Activated CD4-positive, alpha-beta memory T cell treated with anti-CD3 and anti-CD28 coated beads for 36 hours (primary cell): ENCODE measurements at places on chromosomes 1 and 21. TPM values are rescaled to one million over a fixed set of nuclear protein-coding genes. Genes with fewer than 3 reads are reported as not detected.

DNA sequence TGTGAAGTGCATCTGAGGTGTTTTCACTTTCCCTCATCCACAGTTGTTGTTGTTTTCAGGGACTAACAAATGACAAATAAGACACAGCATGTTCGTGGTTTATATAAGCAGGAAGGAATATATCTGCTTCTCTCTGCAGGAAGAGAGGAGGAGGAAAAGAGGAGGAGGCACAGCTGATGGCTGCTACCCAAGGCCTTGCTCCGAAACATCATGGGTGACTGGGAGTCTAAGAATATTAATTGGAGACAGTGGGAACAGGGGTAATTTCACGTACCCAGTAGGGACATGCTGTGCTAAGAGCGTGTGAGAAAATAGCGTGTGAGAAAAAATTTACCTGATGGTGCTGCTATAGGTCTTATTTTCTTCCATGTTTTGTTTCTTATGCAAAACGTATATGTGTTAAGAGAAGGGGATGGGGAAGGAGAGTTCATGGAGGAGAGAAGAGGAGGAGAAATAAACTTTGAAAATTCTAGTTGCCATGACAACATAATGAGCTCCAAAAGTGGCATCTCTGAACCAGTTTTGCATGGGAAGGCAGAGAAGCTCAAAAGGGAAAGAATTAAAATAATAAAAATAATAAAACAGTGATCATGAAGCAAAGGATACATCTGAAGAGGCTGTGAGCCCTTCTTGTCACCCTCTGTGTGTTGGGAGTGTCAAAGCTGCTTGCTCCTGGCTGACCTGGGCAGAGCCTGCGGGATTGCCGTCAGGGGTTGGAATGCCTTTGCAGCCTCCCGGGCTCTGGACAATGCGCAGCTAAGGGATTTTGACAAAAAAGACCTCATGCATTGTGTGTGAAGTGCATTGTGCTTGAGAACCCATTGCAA is 192.0 kb downstream of the CACNA1E start:
- no peak for DNase-seq

GRCh38 chr1:108845446-108845845 is 11.4 kb downstream of the AKNAD1 start:
- no peak for DNase-seq

- no peak for DNase-seq
Observed at GRCh38 chr1:22100168-22100567, 42.7 kb downstream of the WNT4 start.

The NID1 gene
- total RNA-seq, result 0.05 TPM

DNA sequence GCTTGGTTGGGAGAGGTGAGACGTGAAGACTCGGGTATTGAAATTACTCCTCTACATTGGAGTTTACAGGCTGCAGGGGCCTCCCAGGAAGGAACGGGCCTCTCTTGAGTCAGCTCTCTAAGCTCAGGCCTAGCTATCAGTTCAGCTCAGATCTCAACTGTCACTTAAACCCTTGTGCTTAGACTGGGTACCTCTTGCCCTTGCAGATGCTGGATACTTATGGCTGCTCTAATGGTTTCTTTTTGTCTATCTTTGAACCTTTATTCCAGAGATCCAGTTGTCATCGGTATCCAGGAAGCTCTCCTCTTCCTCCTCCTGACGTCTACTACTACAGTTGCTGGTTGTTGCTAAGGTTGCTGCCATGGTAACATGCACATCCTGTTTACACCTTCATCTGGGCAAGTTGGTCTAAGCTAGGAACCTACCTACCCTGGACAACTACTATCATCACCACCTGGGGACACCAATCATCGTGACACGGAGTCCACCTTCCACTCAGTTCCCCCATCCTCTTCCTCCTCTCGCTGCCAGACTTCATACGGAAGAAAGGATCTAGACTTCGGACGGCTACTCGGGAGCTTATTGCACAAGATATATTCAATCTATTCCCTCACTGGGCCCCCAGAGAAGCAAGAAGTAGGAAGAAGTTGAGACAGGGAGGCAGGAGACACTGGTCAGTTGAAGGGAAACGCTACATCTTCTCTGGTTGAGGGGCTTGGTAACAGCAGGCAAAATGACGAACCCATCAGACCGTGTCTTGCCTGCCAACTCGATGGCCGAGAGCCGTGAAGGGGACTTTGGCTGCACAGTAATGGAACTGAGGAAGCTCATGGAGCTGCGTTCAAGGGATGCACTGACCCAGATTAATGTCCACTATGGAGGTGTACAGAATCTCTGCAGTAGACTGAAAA is 56.1 kb downstream of the ATP2B4 start:
- DNase-seq, result peak; percentile 78

DNA sequence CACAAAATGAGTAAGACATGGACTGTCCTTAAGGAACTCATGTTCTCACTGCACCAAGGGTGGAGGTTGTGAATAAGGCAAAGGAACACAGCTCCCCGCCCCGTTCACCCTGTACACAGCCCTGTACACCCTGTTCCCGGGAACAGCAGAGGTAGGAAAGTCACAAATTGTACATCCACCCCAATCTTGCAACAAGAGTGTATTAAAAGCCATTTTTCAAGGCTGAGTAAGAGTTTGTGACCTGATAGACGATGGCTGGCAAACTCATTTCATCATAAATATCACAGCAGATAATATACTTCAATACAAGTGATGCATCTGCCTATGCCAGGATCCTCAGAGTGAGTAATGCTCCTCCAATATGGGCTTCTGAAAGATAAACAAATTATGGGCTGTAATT is 52.5 kb upstream of the CAMK1G start:
- DNase-seq, result no peak

GRCh38 chr21:24375201-24375600 is 1232.1 kb downstream of the MRPL39 start:
- DNase-seq, result peak; percentile 33

GRCh38 chr21:35349376-35350080 is 300.4 kb upstream of the RUNX1 start:
- no peak for DNase-seq

The CR1L gene
- total RNA-seq, result not detected

The UBE4B gene
- 24.3 TPM for total RNA-seq

The SYNC gene
- not detected for total RNA-seq

The GUCA2B gene
- not detected for total RNA-seq

DNA sequence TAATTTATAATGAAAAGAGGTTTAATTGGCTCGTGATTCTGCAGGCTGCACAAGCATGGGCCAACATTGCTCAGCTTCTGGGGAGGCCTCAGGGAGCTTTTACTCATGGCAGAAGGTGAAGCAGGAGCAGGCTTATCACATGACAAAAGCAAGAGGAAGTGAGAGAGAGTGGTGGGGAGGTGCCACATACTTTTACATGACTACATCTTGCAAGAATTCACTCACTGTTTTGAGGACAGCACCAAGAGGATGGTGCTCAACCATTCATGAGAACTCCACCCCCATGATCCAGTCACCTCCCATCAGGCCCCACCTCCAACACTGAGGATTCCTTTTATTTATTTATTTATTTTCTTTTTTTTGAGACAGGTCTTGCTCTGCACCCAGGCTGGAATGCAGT is 5.5 kb upstream of the PLEKHM2 start:
- DNase-seq, result peak; percentile 43

DNA sequence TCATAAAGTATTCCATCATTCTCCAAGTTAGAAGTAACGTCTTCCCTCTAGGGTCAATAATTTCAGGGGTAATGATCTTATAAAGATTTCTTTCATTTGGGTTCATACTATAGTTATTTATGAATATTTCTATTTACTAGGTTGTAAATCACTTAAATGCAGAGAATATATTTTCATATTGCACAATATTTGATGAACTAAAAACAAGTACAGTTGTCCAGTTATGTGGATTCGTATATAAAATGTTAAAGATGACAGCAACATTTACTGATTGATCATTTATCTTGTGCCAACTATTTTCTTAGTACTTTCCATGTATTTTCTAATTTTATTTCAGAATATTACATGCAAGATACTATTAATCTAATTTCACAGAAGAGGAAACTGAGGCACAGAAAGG is 220.3 kb upstream of the TNR start:
- DNase-seq, result no peak

DNA sequence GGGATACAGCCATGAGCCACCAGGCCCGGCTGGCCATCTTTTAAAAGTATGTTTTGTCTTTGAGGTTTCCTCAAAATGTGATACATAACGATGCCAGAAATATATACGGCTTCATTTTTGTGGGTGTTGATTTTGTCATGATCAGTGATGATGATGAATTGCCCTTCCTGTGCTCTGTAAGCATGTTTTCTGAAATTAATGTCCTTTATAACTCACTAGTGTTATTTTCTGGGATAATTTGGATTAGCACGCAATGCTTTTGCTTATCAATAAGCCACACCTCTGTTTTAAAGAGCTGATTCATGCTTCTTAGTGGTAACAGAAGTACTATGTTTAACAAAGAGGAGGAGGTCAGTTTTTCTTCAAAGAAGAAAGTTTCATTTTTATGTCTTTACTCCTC is 25.6 kb downstream of the PHACTR4 start:
- DNase-seq, result no peak

GRCh38 chr1:12799730-12800129 is 8.5 kb downstream of the PRAMEF1 start:
- no peak for DNase-seq

The PAQR7 gene
- total RNA-seq, result 4.1 TPM

DNA sequence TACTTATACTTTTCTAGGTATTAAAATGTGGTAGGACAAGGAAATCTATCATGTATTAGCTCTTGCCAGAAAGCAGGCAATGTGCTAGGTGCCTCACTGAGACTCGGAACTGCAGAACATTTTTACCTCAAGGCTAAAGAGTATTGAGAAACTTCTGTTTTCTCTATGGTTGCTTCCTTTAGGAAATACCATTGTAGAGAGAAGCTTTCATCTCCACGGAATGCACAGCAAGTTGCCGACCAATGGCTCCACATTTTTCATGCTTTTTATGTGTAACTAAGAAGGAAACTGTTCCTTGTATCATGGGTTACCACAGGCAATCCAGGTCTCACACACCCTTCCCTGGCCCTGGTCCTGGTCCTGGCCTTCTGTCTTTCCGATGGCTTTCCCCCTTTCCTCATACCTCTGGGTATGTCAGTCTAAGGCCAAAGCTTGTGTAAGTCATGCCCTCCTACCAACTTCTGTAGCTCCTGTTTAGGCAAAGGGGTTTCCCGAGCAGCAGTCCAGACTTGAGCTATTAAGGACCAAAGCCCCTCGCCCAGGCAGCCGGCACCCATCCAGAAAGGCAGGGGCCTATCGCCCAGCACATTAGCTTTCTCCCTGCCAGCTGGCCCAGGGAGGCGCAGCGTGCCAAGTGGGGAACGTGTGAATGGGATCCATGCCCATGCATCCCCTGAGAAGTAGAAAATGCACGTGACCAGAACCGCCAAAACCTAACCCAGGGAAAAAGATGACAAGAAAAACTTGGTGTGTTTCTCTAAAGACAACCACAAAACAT is 225.0 kb downstream of the PBX1 start:
- no peak for DNase-seq

- no peak for DNase-seq
Observed at GRCh38 chr1:8745749-8746390, 71.6 kb downstream of the RERE start.

The LIN28A gene
- not detected for total RNA-seq

DNA sequence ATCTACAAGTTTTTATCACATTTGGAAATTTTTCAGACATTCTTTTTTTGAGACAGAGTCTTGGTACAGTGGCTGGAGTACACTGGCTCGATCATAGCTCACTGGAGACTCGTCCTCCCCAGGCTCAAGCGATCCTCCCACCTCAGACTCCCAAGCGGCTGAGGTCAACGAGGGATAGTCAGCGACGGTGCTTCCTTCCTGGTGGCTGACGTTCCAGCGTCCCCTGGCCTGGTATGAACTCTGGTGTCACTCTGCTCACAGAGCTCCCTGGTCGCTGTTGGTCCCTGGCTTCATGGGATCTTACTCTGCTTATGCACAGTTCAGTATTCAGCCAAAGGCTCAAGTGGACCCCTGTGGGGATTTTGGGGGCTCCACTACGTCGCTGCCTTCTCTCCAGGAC is 3.5 kb upstream of the ARHGEF16 start:
- DNase-seq, result no peak

The REN gene
- not detected for total RNA-seq

The NPHS2 gene
- not detected for total RNA-seq

GRCh38 chr21:29407571-29407970 is 108.8 kb downstream of the BACH1 start:
- DNase-seq, result no peak

GRCh38 chr1:206851341-206852010 is 13.9 kb upstream of the IL20 start:
- DNase-seq, result no peak

The NBPF6 gene
- not detected for total RNA-seq

The HEYL gene
- 0.19 TPM for total RNA-seq
